ENCODE measurements at places on chromosomes 3 and 15.

DNA sequence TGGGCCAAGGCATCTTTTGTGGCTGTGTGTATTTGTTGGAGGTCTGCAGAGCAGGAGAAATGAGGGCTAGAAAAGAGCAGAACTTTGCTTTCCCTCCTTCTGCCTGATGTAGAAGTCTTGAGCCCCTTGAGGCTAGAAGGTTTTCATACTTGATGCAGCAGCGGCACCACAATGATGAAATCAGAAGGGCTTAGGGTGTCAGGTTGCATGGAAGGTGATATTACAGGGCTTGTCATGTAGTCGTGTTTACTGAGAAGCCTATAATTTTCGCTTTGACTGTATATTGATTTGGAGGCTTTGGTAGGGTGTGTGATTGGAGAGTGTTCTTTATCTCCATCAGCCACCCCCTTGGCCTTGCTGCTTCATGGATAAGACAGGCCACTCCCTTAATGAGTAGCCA is 339.8 kb downstream of the THSD4 start:
- DNase-seq: peak; percentile 3

- no peak for DNase-seq
Measured at GRCh38 chr15:80773792-80774352, 5.3 kb upstream of the CEMIP start.

- no peak for DNase-seq
Measured at GRCh38 chr3:25586553-25586952, 78.2 kb downstream of the TOP2B start.

DNA sequence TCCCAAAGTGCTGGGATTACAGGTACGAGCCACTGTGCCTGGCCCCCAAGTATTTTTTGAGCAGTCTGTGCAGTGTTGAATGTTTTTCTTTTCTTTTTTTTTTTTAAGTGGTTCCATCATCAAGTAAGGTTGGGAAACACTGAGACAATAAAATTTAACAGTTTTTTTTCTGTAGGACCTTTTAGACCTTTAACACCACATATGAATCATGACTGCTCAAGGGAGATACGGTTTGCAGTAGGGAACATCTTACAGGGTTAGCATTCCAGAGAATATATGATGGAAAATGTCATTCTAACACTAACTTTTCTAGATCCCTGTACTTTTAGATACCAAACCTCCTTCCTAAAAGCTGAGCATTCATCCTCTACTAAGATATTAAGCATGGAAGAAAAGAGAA is 41.7 kb downstream of the SNX4 start:
- DNase-seq: no peak

GRCh38 chr3:172708921-172709773 is 1.7 kb downstream of the NCEH1 start:
- no peak for DNase-seq

GRCh38 chr3:107172411-107172810 is 204.8 kb upstream of the CCDC54 start:
- no peak for DNase-seq

DNA sequence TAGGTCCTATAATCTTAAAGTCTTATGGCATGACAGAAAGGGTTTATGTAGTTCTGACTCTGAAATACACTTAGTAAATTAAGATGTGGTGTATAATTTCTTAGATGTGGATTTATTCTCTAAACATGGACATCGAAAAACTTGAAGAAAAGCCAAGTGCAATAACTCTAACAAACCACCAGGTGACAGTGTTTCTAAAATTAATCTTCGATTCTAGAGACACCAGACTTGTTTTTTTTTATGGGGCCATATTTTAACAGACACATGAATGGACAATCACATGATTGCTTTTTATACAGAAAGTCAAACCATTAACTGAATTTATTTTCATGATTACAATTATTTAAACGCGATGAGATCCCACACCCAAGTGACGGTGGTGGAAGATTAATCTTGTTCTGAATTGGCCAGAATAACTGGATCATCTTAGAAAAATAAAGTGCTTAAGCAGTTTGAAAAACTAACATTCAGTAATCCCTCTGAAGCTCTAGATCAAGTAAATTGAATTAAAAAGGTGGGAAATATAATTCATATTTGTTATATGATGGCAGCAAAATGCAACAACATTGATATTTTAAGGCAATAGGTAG is 305.1 kb downstream of the LSAMP start:
- peak; percentile 68 for DNase-seq

DNA sequence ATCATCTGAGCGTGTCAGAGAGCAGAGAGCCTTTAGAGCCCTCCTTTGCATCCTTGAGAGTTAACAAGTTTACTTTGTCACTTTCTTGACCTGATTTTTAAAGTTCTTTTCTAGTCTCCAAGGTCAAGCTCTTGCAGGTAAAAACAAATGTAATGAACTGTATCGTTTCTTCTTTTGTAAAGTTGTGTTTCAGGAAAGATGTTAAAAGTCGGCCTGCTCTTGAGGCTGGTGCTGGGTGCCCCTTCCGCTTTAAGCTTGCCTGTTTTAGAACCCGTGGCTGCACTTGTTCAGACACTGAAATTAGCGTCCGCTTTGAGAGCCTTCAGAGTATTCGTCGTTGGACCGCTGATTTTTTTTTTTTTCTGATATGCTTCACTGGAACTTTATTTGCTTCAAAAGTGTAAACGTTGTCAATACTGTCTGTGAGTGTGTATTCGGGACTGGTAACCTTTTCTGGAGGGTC is 52.6 kb upstream of the ULK4 start:
- peak; percentile 45 for DNase-seq

GRCh38 chr3:184619369-184619768 is 57.8 kb downstream of the EPHB3 start:
- DNase-seq: no peak

GRCh38 chr3:187770224-187770623 is 25.0 kb upstream of the BCL6 start:
- no peak for DNase-seq

DNA sequence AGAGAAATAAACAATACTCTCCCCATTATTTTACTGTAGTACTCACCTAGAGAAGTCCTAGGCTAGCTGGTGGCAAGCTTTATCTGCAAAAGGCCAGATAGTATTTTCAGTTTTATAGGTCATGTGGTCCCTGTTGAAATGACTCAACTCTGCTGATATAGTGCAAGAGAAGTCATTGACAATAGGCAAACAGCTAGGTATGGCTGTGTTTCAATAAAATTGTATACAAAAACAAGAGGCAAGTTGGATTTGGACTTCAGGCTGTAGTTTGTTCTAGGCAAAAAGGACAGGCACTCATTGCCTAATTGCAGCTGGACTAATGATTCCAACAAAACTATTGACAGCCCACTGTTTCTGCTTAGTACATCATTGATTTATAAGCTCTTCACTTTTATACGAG is 328.0 kb upstream of the PDZRN3 start:
- DNase-seq: no peak

- no peak for DNase-seq
Measured at GRCh38 chr3:20575146-20575545, 389.1 kb upstream of the SGO1 start.

DNA sequence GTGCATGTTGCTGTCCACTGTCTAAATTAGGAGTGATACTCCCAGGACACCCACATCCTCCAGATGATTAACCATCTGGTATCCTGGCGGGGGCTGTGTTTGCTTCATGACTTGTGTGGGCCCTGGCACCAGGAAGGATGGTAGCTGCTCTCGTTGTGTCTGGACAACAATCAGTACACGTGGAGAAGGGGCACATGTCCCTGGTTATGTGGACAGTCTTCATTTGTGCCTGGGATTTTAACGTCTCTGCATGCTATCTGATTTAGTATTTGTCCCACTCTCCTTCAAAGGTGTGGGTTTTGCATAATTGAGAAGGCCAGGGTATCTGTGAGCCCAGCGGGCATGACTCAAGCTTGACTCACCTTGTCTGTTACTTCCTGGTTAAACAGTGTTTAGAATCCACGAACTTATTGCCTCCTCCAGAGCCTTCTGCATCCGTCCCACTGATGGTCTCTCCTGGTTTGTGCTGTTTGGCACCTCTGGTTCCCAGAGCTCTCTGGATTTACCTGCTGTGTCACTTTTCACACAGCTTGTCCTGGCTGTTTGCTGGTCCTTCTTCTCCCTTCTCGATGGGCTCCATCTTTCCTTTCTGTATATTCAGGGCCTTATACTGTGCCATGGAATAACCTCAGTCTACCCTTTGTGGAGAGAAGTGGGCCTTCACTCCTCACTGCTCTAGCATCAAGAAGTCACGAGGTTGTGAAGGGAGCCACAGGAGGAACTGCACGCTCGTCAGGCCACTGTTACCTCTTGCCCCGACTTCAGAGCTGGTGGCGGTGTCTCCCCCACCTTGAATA is 32.5 kb downstream of the ARNT2 start:
- DNase-seq: no peak

DNA sequence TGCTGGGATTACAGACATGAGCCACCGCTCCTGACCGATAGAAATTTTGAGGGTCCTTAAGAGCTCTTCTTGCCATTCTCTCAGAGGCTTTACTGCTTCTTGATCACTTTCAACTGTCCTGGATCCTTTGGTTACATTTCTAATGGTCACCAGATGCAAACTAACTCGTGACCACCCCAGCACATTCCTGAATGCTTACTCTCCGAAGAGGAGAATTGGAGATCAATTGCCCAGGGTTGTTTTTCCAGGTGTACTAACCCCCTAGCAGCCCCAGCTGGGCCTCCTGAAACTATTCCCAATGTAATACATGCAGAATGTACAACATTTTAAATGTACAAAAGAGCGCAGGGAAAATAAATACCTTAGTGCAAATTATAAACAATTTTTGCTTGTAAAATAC is 65.1 kb upstream of the TBL1XR1 start:
- no peak for DNase-seq

- DNase-seq: no peak
Measured at GRCh38 chr3:39972508-39972907, 163.1 kb downstream of the MYRIP start.

GRCh38 chr15:66841953-66842681 is 140.1 kb downstream of the SMAD6 start:
- DNase-seq: no peak

GRCh38 chr3:99960941-99961340 is 143.3 kb downstream of the CMSS1 start:
- DNase-seq: no peak

DNA sequence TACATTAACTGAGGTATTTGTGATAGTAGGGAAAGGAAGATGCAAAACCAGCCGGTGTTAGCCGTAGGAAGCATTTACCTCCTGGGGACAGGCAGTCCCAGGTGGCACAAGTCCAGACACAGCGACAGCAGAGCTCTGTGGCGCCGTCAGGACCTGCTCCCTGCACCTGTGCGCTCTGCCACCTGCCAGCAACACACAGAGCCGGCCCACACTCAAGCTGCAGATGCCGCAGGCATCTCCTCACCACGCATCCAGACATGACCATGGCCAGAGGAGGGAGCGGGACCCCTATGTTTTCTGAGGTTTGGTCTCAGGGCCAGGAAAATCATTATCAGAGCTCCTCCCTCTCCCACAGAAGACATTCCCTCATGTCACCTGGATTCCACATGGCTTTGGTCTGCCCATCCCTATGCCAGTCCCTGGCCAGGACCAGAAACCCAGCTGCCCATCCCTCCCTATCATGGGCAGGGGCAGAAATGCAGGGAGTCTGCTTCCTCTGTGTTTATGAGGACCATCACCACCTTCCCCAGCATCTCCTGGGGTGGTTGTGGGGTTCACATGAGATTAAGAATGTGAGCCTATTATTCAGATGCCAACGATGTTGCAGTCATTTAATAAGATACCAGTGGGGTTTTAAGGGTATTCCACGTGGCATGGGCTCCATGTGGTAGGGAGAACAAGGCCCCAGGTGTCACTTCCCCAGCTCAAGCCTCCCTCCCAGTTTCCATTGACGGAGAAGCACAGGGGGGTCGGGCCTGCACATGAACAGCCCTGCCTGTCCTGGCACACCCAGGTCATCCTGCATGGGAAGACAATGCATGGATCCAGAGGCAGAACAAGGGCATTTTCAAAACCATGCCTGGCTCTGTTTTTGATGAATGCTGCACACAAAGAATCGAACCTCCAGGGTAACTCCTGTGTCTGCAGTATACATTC is 251.1 kb downstream of the OCA2 start:
- DNase-seq: peak; percentile 5
